Ammon's horn (tissue), 1 donor: ENCODE measurements at places on chromosomes 1 and 21.

DNA sequence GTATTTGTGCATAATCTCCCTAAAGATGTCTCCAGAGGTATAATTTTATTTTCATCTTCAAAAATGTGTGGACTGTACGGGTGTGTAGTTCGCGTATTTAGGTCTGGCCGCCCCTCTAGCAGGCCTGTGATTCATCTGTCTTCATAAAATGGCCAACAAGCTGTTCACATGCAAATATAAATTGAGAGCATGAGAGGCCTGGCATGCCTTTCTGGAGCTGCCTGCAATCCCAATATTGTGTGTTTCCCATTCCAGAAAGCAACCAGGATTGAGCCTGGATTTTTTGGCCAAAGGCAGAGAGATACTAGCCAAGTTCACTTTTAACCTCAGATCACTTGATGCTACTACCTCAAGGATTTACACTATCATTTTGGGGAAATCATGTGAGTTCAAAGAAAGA lies 197.2 kb downstream of the NFIA start:
- DNase-seq, result no peak

DNA sequence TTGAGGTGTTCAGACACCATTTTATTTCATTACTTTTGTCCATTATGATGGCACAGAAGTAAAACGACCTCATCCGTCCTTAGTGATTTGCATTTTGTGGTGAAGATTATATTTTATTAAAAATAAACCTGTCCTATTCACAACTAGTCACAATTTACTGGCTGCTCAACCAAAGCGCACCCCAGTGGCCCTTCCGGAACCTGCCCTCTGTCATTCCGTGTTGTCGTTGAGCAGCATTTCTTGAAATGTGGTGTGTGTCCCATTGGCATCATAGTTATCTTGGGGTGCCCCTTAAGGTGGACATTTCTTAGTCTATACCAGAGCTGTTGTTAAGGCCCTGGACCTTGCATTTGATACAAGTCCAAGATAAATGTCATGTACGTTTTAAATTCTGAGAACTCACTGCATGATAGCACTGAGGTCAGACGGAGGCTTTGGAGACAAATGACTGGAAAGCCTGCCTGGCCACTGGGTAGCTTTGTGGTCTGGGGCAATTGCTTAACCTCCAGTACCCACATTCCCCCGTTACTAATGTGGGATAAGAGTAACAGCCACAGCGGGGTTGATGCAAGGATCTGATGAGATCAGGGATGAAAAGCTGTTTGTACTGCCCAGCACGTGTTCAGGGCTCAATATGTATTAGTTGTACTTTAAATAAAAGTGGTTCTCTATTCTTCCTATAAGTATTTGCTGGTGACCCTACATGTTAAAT lies 36.2 kb downstream of the BACH1 start:
- DNase-seq, result no peak

- DNase-seq, result no peak
These were observed 108.5 kb upstream of the GADD45A start for GRCh38 chr1:67576474-67576873.

DNA sequence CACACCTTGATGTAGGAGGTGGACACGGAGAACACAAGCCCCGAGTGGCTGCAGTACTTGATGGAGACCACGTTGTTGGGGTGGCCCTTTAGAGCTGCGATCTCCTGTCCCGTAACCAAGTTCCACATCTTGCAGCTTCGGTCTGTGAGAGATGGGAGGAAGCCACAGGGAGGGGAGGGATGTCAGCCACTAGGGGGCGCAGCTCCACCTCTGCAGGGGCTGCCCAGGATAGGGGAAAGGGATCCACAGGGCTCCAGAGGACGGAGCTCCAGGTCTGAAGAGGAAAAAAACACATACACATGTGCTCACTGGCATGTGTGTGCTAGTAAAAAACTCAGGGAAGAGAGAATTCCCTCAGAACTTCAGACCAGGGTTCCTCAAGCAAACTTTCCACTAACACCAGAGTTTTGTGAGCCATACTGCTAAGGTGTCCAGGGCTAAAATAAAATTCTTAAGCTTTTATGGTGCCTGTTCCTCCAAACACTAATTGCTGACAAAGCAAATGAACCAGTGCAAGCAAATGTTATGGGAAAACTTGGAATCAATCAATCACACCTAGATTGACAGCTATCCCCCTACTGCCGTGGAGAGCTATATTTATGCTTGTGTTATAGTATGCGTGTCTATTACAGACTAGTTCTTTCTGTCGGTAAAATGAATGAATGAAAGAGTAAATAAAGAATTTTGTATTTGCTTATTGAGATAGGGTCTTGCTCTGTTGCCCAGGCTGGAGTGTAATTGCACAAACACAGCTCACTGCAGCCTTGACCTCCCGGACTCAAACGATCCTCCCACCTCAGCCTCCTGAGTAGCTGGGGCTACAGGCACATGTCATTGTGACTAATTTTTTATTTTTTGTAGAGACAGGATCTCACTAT lies 43.7 kb downstream of the KIF21B start:
- DNase-seq, result no peak
